ENCODE measurements at places on chromosomes 7 and 10.

GRCh38 chr7:101488826-101489572 is 126.3 kb downstream of the COL26A1 start:
- no peak for DNase-seq

DNA sequence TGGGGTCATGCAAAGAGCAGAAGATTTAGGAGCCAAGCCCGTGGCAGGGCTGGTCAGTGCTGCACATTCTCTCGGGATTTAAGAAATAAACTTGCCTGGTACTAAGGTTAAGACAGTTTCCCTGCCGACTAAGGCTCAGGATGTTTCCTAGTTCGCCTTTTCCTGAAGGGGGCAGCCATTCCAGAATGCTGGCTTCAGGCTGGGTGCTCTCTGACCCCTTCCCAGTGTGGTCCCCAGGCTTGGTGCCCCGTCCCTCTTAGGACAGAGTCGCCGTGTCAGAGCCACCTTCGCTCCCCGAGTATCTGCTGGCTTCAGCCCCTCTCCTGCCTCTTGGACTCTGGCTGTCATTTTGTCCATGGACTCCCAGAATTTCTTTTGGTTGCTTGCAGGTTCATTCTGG is 117.2 kb downstream of the ELFN1 start:
- peak; percentile 6 for DNase-seq

DNA sequence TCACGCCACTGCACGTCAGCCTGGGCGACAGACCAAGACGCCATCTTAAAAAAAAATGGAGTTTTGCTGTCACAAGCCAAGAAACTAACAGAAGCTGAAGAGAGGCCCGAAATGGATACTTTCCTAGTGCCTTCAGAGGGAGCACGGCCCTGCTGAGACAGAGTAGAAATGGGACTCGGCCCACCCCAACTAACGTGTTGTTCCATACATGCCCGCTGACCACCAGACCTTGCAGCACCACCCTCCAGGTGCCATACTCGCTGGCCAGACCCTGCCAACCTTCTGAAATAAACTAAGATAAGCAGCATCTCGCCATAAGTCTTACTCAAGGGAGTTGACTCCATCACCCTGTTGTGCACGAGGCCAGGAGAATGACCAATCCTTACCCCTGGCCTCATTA is 29.5 kb upstream of the TUBB8 start:
- DNase-seq, result no peak

GRCh38 chr10:81179805-81180452 is 642.2 kb downstream of the SH2D4B start:
- DNase-seq, result no peak

DNA sequence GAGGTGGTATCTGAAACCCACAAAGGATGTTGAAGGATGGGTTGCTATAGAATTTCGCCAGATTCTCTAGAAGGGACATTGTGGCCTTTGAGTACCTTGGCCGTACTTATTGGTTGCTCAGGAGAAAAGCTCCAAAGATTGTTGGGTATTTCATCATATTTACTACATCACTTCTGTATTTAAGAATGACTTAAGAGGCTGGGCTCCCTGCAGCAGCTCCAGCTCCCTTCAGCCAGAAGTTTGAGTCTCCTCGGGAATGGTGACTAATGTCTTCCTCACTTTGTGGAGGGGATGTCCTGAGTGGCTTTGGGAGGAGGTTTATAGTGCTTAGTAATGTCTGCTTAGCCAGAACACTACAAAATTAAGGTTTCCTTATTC is 18.1 kb downstream of the MINDY4 start:
- DNase-seq, result no peak

DNA sequence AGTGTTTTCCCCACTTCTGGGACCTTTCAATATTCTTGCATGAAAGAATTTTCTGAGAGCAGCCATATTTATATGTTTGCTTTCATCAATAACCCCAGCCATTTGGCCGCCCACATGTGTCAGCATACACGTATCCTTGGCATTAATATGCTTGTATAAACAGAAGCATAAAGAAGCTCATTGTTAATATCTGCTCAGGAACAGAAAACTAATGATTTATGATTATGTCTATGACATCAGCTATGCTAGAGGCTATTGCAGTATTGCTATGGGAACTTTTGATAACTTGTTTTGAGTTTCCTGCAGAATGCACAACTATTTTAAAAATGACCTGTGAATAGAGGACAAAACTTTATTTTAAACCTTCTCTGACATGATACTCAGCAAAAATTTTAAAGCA is 300.9 kb upstream of the MTPN start:
- DNase-seq, result no peak

GRCh38 chr10:24153031-24153430 is 55.9 kb upstream of the KIAA1217 start:
- no peak for DNase-seq

DNA sequence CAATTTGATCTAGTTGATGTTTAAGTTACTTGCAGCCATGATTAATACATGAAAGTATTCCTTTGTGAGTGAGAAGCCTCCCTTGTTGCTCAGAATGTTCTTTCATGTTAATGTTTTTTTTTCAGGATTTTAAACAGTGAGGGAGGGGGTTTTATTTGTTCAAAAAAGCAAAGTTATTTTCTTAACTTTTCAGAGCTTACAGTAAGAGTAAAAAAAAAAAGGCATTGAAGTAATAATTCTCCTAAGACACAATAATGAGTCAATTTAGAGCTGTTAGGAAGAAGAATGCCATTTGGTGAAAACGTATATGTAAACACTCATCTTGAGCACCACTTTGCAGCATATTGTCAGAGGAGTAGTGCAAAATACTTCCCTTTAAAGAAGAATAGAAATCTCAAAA is 105.8 kb downstream of the SEMA3A start:
- DNase-seq, result no peak

DNA sequence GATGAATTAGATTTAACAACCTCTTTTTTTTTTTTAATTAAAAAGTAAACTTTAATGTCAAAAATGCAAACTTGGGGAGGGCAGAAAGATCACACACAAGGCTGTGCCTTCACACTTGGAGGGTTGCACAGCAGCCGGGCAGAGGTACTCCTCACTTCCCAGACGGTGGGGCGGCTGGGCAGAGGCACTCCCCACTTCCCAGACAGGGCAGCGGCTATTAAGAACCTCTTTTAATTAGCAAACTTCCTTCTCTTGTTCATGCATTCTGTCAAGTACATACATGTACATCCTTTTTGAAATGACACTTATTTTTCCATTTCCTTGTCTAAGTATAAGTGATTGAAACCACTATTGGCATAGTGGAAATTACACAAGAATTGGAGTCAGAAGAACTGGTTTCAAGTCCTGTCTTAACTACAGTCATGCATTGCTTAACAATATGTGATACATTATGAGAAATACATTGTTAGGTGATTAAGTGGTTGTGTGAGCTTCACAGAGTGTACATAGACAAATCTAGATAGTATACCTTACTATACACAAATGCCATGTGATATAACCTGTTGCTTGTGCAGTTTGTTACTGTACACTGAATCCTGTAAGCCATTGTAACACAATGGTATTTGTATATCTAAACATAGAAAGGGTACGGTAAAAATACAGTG is 26.5 kb downstream of the BTRC start:
- DNase-seq, result no peak

DNA sequence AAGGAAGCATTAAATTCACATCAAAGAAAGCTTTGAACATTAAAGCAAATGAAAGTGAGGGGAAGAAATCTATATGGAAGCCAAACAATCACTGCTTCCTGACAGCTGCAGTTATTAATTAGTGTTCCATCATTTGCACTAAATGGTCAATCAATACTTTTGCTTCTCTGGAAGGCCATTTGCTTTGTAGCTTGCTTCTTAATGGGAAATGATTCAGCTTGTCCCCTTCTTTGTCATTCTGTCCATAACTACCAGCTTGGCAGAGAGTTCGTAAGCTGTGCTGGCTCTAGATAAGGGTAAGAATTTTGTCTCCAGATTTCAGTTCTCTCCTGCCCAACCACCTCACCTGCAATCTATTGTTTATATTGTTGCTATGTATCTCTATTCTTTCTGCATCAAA is 596.6 kb downstream of the CNTNAP2 start:
- DNase-seq, result no peak

DNA sequence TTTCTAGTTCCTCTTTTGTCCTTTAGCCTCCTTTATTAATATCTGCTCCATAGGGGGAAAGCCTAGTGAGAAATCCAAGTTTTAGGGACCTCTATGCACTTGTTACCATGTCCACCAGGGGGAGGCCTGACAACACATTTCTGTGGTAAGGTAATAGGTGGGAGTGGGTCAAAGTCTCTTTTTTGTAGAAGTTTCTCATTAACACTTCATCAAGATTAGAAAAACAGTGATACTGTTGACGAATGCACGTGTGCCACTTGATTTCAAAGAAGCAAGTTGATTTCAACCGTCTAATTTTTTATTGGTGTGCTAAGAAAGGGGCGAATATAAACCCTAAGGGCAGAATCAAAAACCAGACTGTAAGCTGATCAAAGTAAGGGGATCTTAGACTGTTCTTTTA is 30.6 kb downstream of the CISD1 start:
- no peak for DNase-seq

DNA sequence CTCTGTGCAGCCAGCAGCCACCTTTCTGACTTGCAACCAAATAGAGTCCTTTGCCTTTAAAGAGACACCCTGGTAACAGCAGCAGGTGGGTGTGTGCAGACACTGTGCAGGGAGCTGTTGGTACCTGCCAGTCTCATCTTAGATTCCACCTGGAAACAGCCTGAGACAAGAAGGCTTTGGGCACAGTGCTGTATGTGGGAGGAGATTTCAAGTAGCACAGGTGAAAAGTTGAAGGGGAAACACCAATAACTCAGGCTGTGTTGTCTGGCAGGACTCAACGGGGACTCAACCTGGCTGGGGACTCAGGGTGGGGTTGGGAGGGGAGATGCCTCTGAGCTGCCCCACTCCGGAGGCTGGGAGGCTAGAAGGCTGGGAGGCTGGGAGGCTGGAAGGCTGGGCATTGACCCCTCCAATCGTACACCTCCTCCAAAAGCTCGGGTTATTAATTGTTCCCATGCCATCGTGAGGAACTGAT is 6.7 kb downstream of the CPXM2 start:
- DNase-seq, result no peak

DNA sequence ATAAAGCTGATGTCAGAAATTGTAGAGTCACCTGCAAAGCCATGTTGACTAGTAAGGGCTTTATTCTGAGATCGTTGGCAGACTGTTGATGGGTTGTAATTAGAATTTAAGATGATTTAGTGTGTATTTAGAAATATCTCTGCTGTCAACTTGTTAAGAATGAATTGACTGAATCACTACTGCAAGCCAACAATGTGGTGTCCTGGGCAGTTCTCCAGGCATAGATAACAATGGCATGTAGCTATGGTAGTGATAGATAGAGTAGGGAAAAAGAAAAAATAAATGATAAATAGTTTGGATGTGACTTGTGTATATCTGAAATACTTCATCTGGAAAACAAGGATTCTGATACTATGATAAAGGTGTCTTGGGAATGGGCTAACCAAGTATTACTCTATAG is 640.2 kb downstream of the ARL4A start:
- DNase-seq, result no peak

DNA sequence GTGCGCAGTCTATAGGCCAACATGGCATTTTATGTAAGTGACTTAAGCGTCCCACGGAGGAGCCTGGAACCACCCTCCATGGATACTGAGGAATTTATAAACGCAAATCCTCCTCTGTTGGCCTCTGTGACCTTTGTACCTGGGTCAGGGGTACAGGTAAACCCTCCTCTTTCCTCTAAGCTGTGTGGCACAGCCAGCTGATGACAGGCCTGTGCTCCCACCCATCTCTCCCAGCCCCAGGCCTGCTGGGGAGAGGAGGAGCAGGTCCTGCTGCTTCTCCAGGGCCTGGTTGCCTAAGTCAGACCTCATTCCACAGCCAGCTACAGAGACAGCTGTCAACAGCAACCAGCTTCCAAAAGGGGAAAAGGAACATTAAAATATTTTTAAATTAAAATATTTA is 5.0 kb downstream of the AVPI1 start:
- DNase-seq, result no peak

- no peak for DNase-seq
Measured at GRCh38 chr10:44824607-44825006, 86.5 kb upstream of the TMEM72 start.

DNA sequence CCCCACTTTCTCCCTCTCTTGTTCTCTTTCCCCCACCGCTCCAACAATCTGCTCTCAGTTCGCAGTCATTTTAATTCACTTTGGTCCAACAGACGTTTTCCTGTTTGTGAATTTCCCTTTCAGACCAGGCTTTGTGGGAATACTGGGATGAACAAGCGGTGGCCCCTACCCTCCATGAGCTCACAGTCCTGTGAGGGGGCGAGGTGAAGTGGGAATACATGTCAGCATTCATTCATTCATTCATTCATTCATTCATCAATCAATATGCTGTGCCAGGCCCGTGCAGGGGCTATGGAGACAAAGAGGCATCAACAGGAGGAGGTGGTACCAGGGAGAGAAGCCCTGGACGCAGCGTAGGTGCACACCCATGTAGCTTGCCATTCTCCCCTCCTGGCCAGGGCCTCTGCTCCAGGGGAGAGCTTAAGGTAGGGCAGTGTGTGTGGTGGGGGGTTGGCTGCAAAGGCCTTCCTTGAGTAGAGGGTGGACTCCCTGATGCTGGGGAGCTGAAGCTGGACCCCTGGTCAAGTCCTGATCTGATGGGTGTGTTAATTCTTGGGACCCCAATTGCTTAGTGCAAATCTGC is 16.1 kb downstream of the PRF1 start:
- DNase-seq, result peak; percentile 49

GRCh38 chr7:116934580-116934979 is 18.7 kb upstream of the ST7 start:
- DNase-seq, result no peak

DNA sequence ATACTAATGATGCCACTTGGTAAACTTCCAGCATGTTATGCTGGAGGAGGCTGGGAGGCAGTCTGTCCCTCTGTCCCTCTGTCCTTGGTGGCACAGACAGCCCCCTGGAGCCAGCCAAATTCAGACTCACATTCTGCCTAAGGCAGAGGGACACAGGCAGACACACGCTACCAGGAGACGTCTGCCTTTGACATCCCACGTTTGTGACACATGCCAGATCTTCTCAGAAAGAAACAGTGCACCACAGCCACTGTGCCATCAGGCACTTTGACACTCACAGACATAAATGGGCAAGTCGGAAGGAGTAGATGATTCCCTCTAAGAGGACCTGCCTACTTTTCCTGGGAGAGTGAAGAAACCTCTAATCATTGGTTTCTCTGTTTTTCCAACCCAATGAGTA is 467.0 kb downstream of the DPP6 start:
- no peak for DNase-seq

DNA sequence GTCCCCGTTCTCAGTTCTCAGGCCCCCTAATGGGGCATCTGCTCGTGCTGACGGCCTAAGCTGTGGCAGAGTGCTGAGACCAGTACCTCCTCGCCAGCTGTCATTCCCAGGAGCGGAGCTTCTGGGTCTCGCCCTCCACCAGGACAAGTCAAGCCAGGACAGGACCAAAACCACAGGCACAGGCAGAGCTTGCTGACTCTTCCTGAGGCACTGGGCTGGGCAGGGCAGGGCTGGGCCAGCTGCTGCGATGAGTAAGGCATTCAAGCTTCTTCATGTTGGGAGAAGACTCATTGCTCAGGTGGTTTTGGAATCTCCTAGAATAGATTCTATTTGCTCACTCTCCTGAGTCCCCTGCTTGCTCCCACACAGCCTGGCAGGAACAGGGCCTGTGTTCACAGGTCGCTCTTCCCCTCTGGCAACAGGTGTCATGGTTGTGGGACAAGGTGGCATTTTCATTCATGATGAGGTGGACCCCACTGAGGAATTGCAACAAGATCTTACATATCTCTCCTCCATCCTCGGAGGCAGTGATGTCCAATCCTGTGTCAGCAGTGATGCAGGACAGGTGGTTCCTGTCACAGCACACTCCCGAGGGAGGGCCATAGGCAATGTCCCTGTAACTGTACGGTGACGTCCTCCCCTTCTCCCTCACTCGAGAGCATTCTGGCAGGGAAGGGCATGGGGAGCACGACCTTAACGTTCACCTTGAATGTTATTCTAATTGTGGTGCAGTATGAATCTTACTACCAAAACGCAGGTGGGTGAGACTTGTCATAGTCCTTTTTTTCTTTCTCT is 17.0 kb upstream of the SH3PXD2A start:
- DNase-seq, result no peak

Data from mesenteric fat pad (tissue), 1 donor.